ENCODE measurements at places on chromosomes 2 and 18.

- DNase-seq = no peak
Measured at GRCh38 chr2:28247290-28247689, 145.4 kb upstream of the FOSL2 start.

- no peak for DNase-seq
Measured at GRCh38 chr18:5464251-5464650, 79.5 kb downstream of the EPB41L3 start.

DNA sequence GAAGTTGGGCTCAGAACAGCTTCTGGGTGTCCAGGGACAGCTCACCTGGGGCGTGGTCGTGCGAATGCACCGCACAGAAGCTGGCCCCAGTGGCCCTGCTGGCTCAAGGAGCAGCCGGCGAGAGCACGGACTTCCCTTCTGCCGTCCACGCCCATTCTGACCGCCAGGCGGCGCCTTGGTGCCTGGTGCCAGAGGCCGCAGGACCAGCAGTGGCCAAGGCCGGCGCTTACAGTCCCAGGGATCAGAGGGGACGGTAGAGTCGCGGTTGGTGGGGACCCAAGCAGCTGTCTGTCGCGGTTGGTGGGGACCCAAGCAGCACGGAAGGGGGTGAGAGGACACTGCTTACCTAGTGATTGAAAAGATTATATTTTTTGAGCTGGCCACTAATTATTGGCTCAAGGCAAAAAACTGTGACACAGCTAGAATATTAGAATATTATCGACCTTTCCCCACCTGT lies 25.7 kb downstream of the NPPC start:
- peak; percentile 56 for DNase-seq

DNA sequence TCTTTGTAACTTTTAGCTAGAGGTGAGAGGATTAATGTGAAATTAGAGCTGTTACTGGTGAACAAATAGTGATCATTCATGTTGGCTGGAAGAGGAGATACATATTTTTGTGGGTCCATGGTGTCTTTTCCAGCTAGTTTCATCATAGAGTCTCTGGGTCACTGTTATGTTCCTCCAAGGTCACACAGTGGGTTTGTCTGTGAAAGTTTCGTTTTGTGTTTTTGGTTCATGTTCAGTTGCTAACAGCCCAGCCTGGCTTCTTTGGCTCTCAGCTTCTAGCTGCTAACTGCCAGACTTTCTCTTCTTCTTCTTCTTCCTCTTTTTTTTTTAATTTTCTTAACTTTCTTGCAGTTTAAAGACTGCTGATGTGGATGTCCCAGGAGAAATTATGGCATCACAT lies 480.0 kb upstream of the SYT4 start:
- DNase-seq = no peak

- DNase-seq = no peak
Measured at GRCh38 chr2:74821177-74822126, 12.5 kb upstream of the HK2 start.

DNA sequence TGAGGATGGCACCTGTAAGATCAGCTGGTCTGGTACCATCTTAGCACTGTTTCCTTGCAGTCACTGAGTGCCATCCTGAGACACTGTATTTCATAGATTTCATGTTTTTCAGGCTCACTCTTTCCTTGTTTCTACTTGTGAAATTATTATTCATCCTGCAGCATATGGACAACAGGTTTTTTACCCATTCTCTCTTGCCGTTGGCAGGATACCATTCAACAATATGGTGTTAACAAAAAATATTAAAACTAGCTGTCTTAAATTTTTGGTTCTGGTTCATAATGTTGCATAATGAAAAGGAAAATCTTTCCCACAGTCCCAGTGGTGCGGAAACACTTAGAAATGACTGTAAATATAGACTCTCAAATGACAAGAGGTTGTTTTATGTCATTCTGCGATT lies 23.1 kb upstream of the ATG16L1 start:
- DNase-seq = no peak

- DNase-seq = no peak
Measured at GRCh38 chr2:8740136-8740535, 58.3 kb downstream of the ID2 start.

- DNase-seq = no peak
Measured at GRCh38 chr2:53877556-53877955, 17.8 kb upstream of the GPR75 start.

GRCh38 chr18:44526705-44527415 lies 153.8 kb upstream of the SETBP1 start:
- no peak for DNase-seq

GRCh38 chr18:24762511-24762910 lies 302.1 kb downstream of the HRH4 start:
- DNase-seq = no peak

- no peak for DNase-seq
Measured at GRCh38 chr2:71802556-71802955, 345.1 kb downstream of the CYP26B1 start.

GRCh38 chr2:95670686-95671085 lies 78.9 kb downstream of the TRIM43 start:
- no peak for DNase-seq

DNA sequence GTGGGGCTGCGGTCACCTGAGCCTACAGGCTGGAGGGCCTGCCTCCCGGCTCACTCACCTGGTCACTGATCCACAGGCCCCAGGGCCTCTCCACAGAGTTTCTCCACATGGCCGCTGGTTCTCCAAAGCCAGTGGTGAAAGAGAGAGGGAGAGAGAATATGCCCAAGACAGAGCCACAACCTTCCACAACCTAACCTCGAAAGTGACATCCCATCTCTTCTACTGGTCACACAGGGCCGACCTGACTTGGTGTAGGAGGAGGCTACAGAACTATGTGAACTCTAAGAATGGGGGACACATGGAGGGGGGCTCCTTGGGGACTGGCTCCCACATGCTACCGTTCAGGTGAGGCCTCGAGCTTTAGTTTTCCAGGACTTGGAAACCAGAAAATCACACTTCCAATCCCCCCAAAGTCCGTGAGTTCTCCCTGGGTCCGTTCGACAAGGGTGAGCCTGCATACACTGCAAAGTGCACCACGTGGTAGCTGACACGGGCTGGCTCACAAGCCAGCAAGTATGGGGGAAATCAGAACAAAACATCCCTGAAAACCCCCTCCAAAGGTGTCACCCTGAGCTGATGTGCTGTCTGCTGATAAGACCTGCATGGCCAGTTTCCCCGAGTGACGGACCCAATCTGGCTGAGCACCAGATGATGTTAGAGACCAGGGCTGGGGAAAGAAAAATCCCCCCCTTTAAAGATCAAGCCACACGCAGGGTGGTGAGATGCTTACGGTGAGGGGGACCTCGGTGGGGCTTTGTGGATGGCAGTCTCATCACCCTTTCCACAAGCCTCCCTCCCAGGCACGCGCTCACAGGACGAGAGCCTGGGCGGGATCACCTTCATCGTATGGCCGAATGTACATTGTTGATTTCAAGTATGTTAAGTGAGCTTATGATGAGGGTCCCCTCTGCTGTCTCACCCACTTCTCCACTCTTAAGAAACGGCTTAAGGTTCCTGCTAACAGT lies 54.2 kb upstream of the SEMA4C start:
- DNase-seq = no peak

DNA sequence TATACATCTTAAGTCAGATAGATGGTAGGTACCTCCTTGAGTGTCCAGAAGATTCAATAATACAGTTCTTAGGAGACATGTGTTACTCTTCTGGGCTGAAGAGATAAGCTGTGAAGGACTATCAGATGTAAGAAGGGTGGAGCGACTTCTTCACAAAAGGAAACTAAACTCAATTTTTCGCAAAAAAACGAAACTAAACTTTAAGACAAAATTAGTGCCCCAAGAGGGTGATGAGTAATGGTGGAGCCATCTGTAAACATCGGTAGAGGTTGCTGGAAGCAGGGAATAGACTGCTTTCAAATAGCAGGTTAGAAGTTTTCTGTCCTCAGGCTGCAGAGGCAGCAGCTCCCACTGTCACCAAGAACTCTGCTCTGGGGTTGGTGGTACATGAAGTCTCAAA lies 111.6 kb upstream of the TACR1 start:
- no peak for DNase-seq

- DNase-seq = no peak
Measured at GRCh38 chr2:152348388-152348787, 13.4 kb downstream of the FMNL2 start.

- no peak for DNase-seq
Measured at GRCh38 chr18:8794156-8794933, 89.0 kb downstream of the MTCL1 start.

DNA sequence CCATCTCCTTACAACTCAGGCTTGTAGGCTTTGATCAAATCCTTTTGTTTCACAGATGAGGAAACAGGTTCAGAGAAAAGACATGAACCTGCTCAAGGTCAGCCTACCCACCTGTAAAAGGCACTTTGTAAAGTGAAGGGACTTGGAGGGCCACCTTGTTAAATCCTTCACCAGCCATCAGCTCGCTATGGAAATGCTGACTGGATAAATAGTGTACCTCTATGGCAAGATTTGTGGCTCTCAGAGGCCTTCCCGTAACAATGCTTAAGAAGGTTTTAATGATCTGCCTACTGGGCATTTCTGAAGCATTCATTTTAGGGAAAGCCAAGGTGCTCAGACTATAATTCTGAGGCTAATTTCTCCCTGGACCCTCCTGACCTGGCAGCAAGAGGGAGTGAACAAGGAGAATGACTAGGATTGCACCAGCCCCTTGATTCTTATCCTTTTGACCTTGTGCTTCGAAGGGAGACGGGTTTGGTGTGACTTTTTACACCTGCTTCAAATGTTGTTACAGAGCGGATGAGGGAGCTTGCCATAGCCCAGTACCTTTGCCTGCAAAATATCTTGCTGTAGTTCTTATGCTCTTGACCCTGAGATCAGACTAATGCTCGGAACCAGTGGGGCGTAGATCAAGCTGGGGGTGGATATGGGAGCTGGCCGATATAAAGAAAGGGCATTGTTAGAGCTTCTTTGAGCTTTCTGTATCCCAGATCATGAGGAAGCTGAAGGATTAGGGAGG lies 90.9 kb upstream of the CXCR4 start:
- DNase-seq = no peak

- DNase-seq = no peak
Measured at GRCh38 chr18:79200546-79201268, 131.5 kb downstream of the ATP9B start.

DNA sequence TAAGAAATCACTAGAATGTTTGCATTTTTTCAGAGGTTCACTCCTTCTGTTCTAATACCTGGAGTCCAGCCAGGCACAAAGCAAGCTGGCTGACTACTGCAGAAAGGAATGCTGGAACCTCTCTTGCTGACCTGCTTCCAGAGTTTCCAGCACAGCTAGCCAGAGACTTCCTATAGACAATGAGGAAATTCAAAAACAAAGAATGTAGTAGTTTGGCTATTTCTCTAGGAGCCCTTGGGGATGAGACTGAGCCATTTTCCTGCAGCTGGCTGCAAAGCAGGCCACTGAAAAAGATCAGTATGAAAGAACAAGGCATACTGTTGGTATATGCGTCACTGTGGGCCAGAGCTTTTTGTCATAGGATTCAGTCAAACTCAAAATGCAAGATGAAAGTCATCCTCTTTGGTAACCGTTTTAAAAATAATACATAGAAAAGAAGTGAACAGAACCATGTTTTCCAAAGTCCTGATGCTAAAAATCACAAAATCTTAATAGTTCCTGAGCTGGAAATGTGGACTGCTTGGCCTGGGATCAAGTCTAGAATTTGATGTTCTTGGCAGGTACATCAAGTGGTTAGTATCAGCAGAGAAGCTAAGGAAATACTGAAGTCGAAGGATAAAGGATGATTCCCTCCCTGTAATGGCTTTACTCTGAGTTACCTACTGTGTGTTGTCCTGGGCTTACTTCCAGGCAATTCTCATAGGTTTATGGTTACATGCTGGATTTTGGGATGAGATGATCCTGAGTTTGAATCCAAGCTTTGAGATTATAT lies 9.0 kb upstream of the DSEL start:
- DNase-seq = no peak

GRCh38 chr18:9737472-9738121 lies 29.5 kb downstream of the RAB31 start:
- no peak for DNase-seq

DNA sequence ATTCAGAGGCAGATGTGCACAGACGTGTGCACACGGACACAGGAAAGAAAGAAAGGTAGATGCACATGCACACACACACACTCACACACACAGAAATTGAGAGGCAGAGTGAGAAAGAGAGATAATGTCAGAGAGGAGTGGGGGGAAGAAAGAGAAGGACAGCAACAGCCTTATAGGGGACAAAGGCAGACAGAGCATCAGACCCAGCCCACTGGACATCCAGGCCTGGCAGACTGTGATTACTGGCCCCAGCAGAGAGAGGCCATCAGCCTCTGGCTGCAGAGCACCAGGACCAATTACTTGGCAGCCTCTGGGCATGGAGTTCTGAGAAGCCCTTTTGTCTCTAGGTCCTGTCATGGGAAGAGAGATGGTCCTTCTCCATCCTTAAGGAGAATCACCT lies 66.1 kb downstream of the C18orf54 start:
- DNase-seq = no peak

- no peak for DNase-seq
Measured at GRCh38 chr18:47781561-47781960, 148.9 kb downstream of the SMAD2 start.

- no peak for DNase-seq
Measured at GRCh38 chr2:210169516-210170195, 1.6 kb downstream of the KANSL1L start.

DNA sequence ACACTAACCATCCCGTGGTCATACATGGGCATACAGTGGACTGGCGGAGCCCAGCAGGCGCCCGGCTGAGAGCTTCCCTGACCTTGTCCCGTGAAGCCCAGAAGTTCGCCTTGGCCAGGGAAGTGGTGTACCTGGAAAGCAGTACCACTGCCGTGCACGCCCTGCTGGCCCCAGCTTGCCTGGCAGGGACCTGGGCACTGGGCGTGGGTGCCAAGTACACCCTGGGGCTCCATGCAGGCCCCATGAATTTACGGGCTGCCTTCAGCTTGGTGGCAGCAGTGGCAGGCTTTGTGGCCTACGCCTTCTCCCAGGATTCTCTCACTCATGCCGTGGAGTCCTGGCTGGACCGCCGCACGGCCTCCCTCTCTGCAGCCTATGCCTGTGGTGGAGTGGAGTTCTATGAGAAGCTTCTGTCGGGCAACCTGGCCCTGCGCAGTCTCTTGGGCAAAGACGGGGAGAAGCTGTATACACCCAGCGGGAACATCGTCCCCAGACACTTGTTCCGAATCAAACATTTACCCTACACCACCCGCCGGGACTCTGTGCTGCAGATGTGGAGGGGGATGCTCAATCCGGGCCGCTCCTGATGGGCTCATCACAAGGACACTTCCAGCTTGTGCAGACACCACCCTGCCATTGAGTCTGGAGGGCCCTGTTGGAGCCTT lies 2.3 kb downstream of the TMEM177 start:
- no peak for DNase-seq

DNA sequence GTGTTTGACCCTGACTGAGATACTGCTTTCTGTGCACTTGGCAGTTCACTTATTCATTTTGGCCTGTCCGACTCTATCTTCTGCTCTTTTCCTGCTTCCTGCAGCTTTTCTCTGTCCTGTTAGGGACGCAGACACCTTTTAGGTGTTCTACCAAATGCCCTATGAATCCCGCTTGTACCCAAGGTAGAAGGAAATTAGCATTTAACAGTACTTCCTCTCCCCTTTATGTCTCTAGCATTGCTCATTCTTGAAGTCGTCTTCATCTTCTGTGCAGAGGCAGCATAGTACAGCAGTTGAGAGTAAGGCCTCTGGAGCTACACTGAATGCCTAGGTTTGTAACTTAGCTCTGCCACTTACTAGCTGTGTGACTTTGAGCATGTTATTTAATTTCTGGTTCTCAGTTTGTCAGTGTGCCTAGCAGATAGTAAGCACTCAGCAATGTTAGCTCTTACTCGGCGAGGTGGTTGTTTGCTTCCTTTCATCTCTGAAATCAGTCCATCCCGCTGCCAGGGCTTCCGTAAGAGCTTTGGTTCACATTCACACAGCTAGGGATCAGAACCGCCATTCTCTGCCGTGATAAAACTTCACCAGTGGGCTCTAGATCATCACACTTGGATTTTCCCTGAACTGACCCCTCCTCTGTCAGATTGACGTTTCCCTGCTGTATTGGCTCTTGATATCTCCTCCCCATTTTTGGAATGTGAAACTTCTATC lies 1.4 kb downstream of the CCT7 start:
- no peak for DNase-seq

Data from activated T-cell treated with anti-CD3 and anti-CD28 coated beads for 48 hours (primary cell).